ENCODE measurements at places on chromosomes 3 and 15.
A peak's percentile ranks its signal among the peaks of the same experiment; 100 is the strongest.

- no peak for DNase-seq
Measured at GRCh38 chr3:122671553-122671952, 9.1 kb upstream of the PARP14 start.

DNA sequence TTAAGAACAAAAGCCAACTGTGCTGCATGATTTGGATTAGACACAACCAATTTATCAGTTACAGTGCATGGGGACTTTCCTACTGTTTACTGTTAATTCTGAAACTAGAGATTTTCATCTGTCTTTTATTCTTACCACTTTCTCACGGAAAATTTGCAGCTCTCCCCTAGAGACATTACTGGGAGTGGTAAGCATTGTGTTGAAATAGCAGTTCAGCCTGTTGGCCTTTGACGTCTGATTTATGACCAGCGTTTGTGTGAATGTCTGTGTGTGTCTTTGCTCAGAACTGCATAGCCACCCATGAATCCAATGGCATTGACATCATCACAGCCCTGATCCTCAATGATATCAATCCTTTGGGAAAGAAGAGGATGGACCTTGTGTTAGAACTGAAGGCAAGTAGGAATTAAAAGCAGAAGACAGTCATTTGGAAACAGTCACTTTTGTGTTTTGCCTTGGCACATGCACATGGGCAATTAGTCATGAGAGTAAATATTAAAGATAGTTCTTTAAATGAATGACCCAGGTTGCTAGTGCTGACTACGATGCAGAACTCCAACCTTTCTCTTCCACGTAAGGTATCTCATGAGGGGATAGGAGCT, 202.2 kb upstream of the BHLHE40 start:
- DNase-seq = no peak

DNA sequence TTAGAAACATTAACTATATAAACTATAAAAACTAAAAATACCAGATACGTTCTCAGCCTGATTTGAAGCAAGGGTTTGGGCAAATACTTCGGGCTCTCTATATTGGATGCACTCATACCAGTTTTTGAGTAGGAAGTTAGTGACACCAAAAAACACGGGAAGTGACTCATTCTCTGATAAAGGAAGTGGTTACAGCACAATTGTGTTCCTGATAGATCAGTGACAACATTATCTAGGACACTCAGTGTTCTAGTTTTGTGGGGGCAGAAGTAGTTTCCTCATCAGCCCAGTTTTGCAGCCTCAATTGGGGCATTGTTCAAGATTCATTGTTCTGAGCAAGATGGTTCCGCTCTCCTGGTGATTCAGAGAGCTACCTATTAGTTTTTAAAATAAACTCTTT, 469.6 kb upstream of the DPPA4 start:
- peak; percentile 14 for DNase-seq

DNA sequence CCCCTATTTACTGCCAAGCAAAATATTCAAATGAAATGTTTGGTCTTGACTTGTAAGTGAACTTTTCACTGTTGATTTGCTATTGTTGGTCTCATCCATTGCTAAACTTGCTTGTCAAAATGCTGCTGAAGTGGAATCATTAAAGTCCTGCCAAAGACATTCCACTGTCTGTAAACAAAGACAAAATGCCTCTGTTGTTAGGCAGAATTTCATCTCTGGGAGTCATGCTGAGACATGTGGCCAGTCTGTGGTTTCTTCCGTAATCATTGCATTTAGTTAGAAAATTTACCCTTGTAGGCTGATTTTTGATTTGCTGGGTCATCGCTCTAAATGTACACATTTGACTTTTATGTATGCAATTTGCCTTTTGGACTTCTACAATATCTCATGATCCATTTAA, 577.7 kb downstream of the MECOM start:
- no peak for DNase-seq

- no peak for DNase-seq
Measured at GRCh38 chr3:187954873-187955586, 198.9 kb upstream of the LPP start.

GRCh38 chr15:74723187-74723586, 2.1 kb downstream of the CYP1A1 start:
- DNase-seq = no peak

GRCh38 chr15:40054855-40055575, 16.0 kb upstream of the SRP14 start:
- no peak for DNase-seq

DNA sequence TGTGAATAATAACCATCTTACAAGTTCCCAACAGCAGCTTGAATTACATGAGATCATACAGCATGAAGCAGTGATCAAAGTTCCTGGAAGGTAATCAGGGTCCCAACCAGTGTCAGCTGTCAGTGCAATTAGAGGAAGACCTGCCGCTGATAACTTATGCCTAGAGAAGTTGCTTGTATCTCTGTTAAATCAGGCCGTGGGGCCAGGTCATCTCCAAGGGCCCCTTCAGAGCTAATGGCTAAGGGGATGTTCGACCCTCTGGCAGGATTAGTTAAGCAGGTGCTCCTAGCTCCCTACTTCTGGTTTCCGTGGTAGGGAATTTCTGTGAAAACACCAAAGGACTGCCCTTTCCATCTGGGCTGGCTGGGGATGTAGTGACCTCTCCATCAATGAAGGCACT, 251.0 kb downstream of the FAM43A start:
- no peak for DNase-seq

DNA sequence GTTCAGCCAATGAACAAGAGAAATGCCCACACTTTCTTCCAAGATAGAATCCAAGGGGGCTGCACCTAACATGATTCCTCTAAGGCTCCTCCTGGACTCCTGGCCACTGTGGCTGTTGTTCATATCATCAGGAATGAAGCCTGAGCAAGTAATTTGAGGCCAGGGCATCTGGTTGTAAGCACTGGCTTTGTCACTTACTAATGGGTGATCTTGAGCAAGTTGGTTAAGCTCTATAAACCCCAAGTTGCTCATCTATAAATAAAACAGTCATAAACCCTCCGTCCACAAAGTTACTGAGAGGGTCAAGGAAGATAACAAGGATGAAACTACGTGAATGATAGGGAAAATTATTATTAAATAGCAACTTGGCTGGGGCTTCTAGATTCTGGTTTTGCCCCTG, 58.3 kb downstream of the CDC25A start:
- no peak for DNase-seq

DNA sequence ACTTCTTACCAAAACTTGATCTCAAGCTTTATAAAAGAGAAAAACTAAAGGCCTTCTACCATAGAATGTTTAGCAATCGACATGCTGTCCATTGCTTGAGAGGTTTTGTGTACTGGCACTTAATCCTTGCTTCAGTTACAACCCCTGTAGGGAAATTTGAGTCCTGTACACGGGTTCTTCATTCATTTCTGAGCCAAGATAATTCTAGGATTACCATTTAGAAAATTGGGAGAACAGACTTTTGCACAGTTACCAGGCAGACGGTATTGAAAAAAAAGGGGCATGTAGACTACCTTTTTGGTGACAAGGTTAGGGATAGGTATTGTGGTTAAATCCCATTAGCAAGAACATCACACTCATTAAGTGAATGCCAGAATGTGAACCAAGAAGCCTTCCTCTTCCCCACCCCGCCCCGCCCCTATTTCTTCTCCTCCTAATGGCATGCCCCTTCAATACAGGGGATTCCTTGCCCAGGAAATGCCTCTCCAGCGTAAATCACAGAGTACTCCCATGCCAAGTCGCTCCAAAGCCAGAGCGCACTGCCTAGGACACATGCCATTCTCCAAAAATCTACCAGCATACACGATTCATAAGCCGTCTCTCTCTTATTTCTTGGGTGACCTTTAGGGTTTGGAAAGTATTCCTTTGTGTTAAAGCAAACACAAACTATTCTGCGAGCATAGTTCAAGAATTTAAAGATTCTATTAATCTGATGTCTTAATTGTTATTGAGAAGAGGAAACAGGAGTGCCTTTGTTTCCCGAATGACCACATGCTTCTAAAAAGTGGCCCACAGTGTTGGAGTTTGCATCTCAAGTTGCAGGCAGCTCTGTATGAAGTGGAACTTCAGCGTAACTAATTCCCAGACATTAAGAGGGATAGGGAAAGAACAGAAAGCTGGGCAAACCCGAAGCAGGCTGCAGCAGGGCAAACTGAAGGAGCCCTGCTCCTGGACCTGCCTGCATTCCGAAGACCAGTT, 164.0 kb upstream of the NR2F2 start:
- DNase-seq = no peak

- no peak for DNase-seq
Measured at GRCh38 chr3:85626662-85627061, 667.9 kb downstream of the CADM2 start.

- DNase-seq = no peak
Measured at GRCh38 chr3:56787784-56788256, 13.9 kb downstream of the ARHGEF3 start.

GRCh38 chr3:34807611-34808010, 831.7 kb upstream of the ARPP21 start:
- DNase-seq = no peak

DNA sequence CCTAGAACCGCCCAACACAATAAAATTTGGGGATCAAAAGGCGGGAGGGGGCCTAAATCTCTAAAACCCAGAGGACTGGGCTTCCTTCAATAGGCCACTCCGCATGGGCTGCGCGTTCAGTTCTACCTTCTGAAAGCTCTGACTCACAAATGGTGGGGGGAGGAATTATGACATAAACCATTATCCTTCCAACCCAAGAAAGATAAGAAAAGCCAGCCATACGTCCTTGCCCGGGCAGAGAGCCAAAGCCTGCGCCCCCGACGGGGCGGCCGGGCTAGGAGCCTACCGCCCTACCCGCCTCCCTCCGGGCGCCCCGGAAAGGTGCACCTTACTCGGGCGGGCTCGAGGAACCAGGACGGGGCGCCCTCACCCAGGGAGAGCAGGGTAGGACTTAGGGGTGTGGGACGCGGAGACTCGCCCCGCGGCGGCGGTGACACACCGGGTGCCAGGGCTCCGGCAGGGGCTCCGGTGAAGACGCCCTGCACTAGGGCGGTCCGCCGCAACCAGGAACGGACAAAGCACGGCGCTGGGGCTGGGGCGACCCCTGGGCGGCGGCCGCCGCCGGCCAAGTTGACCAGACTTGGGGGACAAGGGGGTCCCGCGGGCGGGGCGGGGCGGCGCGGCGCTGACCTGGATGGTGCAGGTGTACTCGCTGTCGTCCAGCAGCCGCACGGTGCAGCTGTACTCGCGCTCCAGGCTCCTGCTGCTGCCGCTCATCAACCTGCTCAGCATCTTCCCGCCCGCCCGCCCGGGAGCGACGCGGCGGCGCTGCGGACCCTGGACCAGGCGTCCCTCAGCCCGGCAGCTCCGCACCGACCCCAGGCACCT, 534 bp downstream of the FRMD5 start:
- peak; percentile 25 for DNase-seq
